ENCODE measurements at places on chromosomes 5 and 9. TPM values are rescaled to one million over a fixed set of nuclear protein-coding genes. Genes with fewer than 3 reads are reported as not detected.
A peak's percentile ranks its signal among the peaks of the same experiment; 100 is the strongest.

The ZDHHC11 gene
- total RNA-seq = 0.22 TPM

The CRB2 gene
- total RNA-seq = not detected

DNA sequence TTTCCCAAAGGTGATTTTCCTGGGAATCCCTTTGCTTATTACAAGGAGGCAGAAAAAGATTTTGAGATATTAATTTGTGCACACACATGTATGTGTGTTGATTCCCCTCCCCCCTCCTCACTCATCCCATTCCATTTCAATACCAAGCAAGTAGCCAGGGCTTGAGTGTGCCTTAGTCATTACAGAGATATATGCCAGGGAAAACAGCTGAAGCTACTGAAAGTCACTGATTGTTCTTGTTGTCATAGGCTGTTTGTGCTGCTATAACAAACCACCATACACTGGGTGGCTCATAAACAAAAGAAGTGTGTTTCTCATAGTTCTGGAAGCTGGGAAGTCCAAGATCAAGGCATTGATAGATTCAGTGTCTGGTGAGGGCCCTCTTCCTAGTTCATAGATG, 158.6 kb downstream of the BAAT start:
- DNase-seq = no peak

DNA sequence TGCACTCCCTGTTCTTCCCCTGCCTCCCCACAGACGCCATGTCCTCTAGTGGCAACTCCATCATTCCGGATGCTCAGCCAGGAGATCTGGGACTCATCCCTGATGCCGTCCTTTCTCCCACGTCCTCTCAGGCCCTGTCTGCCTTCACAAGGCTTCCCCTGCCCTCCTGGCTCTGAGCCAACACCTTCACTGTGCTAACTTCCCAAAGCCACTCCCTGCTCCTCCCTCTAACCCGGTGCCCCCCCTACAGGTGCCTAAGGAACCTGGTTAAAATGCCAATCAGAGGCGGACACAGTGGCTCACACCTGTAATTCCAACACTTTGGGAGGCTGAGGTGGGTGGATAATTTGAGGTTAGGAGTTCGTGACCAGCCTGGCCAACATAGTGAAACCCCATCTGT, 67.6 kb downstream of the LMX1B start:
- no peak for DNase-seq

- DNase-seq = no peak
These were observed 37.4 kb downstream of the CAMK4 start for GRCh38 chr5:111261610-111262009.

The FLT4 gene
- 156 TPM for total RNA-seq

The OBP2B gene
- total RNA-seq = not detected

GRCh38 chr5:126736141-126736540, 40.8 kb upstream of the LMNB1 start:
- no peak for DNase-seq

The ESM1 gene
- 157 TPM for total RNA-seq

GRCh38 chr5:159163027-159163700, 46.2 kb downstream of the RNF145 start:
- no peak for DNase-seq

GRCh38 chr5:142671266-142671665, 14.6 kb downstream of the FGF1 start:
- DNase-seq = no peak

DNA sequence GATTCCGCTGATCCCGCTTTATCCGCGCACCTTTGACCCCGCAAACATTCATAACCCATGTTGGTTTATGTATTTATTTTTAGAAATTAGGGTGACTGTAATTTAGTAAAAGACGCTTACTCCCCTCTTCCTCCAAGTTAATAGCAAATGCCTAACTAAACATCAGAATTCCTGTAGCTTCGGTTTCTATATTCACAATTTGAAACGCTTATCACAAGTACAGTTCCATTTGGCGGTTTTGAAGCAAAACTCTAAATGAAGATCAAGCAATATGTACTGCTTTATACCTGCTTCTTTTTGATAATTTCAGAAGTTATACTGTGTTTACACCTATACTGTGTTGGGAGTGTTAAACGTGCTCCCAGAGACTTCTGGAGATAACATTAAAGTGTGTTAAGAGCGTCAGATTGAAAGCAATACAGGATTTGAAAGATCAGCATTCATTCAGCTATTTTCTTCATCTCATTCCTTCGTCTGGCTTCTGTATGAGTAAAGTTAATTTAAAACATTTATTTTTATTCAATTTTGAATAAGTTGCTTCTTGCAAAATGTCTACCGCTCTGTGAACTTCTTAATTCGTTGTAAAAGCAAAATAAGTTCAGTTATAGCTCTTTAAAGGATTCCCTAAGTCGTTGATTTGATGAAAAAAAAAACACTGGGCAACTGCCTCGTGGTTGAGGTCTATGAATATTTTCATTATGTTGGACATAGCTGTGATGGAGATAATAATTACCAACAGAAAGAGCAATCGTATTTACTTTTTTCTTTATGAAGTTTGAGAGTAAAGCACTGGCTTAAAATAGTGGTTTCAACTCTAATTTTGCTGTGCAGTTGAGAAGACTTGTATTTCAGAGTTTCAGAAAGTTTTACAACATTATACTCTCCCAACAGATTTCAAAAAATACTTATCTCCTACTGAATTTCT, 2.5 kb downstream of the PRDM6 start:
- DNase-seq = no peak

The LHX3 gene
- not detected for total RNA-seq

DNA sequence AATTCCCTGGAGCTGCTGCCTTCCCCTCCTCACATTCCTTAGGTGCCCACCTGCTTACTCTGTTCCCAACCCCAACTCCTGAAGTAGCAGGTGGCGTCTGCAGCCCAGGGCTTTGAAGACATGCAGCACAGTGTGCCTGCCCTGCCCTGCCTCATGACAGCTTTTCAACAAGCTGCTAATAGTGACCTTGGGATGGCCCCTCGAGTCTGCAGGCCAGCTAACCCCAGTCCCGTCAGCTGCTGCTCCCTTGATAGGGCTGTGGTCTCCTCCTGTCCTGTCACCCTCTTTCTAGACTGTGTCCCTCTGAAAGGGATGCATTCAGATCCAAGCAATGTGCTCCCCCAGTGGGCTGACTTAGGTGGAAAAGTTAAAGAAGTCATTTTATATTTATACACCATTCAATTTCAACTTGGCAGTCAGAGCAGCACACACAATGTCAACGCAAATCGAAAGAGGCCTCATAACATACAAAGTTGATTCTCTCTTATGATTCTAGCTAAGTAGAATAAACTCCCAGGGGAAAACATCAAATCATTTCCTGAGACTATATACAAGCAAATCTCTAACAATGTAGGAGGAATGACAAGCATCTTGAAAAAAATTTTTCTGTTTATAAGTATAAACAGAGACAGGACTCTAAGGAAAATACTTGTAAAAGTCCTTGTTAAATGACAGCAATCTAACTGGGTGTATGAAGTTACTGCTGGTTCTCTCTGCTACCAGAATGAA, 37.9 kb downstream of the ADRB2 start:
- DNase-seq = peak; percentile 80

The SHC3 gene
- total RNA-seq = 0.22 TPM

The GRIA1 gene
- total RNA-seq = not detected

The GIN1 gene
- 3.0 TPM for total RNA-seq

DNA sequence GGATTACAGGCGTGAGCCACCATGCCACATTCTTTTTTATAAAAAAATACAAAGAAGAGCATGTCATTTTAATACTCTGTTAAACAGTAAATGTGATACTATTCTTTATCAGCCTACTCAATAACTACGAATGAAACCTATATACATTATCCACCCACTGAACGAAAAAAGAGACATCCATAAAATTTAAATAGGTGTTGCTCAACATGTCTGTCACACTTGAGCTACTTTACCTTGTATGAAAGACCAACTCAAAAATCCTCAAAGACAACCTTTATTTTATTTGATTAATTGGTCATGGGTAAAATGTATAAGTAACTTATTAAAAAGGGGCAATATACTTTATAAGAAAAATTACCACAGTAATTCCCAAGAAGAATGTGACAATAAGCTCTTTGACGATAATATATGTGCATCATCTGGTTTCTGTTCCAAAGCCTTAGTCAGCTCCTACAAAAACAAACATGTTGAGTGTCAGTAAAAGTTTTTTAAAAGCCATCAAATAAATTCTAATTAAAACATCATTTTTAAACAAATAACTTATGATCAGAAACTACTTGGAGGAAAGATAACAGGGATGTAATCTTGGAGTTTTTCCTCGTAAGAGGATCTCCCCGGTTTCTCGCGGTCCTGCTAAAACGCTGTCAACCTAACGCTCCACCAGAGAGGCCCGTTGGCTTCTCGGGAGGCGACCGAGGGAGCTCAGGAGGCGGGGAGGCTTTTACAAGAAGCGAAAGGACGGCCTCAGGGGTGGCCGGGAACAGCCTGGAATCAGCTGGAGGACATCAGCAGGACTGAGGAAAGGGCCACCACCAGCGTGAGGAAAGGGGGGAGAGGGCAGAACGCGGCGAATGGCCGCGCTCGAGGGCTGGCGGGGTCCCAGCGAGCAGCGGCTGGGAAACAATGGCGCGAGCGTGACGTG, 13.5 kb upstream of the ANKRD18B start:
- peak; percentile 76 for DNase-seq

GRCh38 chr5:67908126-67908765, 307.3 kb upstream of the PIK3R1 start:
- no peak for DNase-seq

The AGPAT2 gene
- total RNA-seq = 41.0 TPM

DNA sequence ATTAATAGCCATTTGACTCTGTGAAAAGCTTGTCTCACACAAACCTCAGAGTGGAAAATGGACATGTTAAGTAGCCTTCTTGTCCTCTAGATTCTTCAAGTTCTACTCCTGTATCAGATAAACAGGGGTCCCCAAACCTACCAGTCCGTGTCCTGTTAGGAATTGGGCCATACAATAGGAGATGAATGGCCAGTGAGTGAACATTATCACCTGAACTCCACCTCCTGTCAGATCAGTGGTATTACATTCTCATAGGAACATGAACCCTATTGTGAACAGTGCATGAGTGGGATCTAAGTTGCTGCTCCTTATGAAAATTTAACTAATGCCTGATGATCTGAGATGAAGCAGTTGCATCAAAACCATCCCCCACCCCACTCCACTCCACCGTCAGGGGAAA, 136.3 kb downstream of the TMEM232 start:
- peak; percentile 33 for DNase-seq

- peak; percentile 50 for DNase-seq
These were observed 162.5 kb upstream of the KIF2A start for GRCh38 chr5:62143268-62144229.

GRCh38 chr9:36486329-36486932, 86.3 kb upstream of the MELK start:
- DNase-seq = peak; percentile 22

The C9 gene
- total RNA-seq = under 0.01 TPM

GRCh38 chr9:79662537-79662956, 90.8 kb downstream of the TLE4 start:
- peak; percentile 5 for DNase-seq

GRCh38 chr9:75200892-75201470, 112.7 kb downstream of the OSTF1 start:
- DNase-seq = peak; percentile 63

The TMEM171 gene
- 0.40 TPM for total RNA-seq

DNA sequence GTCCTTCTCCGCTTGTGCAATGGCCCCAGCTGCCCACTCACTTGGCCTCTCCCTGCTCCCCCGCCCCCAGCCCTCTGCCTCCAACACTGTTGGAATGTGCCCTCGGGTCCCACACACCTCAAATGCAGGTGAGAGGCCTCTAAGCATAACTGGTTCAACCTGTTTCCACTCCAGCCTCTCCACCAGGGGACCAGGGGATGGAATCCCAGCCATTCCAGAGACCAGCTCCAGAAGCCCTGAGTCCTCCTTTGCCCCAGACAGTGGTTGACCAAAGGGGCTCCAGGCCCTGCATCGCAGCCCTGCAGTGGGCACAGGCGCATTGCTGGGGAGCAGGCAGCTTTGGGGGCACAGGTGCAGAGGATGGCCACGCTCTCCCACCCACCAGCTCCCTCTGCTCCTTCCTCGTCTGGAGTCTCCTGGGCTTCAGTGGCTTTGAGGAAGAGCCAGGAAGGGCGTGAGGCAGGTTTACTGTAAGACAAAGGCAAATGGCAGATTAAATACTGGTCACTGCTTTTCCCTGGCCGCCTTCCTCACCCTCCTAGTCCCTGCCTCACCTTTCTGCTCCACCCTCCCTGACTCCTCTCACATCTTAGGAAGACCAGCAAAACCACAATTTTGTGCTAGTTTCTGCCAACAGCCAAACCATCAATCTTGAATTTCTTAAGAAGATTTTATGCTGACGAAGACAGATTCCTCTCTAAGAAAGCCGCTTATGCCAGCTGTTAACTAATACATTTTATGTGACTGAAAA, 29.1 kb upstream of the IRX2 start:
- no peak for DNase-seq

GRCh38 chr9:130565792-130566191, 13.6 kb upstream of the FUBP3 start:
- no peak for DNase-seq

- peak; percentile 70 for DNase-seq
These were observed 4.4 kb downstream of the SLC25A25 start for GRCh38 chr9:128072144-128073021.

DNA sequence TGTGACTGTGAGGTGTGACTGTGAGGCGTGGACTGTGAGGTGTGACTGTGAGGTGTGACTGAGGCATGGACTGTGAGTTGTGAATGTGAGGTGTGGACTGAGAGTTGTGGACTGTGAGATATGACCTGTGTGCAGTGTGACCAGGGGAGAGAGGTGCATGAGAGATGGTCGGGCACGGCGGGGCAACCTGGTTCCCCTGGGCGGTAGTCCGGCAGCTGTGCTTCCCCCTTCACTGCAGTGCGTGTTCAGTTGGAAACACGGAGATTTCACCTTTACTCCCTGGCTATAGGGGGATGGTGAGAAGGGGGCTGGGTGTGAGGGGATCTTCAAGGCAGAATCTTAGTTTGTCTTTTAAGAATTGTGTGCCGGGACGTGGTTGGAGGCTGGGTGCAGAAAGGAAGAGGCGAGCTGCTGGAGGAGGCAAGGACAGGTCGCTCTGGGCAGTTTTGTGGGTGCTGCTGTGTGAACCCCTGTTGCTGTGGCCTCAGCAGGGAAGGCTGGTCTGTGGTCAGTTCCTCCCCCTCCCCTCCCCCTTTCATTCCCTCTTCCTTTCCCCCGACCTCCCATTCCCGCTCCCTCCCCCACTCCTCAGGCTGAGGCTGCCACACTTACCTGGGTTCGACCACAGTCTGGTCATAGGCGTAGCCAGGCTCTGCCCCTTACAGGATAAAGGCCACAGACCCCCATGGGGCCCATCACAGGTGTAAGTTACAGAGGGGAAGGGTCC, 39.3 kb downstream of the CEP72 start:
- DNase-seq = no peak

The CCDC69 gene
- 2.4 TPM for total RNA-seq

DNA sequence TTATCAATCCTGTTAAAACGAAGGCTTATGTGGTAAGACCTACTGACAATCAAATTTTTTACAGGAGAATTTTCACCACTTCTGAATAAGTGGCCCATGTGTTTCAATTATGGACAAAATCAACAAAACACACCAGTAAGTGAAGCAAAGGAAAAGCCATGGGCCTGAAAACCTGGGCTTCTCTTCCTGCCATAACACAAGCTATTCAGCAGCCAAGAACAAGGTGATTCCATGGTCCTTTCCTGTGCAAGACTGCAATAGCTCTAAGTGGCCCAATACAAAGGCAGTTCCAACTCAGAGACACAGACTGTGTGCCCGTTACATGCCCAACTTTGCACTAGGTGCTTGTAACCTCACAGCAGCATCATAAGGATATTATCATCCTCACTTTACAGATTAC, 168.5 kb downstream of the EPB41L4A start:
- DNase-seq = peak; percentile 11

The COX7C gene
- total RNA-seq = 216 TPM
